Left renal pelvis (tissue), 4 donors: ENCODE measurements at places on chromosomes 13 and 19.

DNA sequence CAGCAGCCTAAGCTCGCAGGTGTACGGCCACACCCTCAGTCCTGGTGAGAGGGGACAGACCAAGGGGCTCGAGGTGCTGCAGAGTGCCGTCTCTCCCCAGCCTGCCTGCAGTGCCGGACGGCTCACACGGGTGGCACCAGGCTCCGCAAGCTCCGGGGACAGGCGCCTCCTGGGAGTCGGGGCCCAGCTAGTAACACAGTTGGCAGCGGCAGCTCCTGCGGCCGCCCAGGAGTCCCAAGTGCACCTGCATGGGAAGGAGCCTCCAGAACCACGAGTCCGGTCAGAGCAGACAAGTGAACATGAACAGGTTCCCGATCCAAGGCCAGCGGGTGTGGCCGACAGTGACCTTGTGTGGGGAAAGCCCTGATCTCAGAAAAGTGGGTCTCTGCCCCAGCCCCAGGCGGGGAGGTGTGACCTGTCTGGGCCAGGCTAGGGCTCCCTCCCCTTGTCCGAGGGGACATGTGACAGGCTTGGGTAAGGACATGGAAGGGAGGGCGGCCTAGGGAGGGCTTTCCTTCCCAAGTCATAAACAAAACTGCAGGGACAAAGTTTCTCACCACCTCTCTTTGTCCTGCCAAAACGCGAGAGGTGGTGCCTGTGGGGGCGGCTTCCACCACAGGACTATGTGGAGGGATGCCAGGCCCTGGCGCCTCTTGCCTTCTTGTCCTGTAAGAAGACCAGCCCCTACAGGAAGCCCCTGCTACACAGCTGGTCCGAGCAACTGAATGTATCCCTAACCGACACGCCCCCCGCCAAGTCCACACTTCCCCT, 46.5 kb downstream of the MLLT1 start:
- DNase-seq, result no peak

- no peak for DNase-seq
Observed at GRCh38 chr13:35833608-35834275, 297.4 kb downstream of the DCLK1 start.

DNA sequence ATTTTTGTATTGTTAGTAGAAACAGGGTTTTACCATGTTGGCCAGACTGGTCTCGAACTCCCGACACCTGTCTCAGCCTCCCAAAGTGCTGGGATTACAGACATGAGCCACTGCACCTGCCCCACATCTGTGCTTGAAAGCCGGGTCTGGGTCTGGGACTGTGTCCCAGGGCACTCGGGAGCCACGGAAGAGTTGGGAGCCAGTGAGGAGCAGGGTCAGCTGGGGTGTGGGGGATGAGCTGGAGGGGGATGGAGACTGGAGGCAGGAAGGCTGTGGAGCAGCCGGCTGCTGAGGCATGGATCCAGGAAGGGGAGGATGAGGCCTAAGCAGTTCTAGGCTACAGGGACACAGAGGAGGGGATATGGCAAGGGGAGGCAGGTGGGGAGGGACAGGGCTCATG, 10.7 kb upstream of the SPACA4 start:
- no peak for DNase-seq

DNA sequence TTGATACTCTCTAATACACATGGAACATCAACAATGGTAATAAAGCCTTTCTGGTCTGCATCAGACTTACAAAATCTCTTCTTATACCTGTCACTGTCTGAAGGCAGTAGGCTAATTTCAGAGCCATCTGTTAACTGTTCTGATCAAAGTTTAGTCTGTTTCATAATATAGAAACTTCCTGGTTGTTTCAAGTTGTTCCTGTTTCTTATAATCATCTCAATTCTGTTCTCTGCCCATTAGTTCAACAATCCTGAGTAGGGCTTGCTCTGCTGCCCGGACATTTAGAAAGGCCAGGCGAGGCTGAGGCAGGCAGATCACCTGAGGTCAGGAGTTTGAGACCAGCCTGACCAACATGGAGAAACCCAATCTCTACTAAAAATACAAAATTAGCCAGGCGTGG, 5.4 kb upstream of the ZSCAN5A start:
- DNase-seq, result no peak

DNA sequence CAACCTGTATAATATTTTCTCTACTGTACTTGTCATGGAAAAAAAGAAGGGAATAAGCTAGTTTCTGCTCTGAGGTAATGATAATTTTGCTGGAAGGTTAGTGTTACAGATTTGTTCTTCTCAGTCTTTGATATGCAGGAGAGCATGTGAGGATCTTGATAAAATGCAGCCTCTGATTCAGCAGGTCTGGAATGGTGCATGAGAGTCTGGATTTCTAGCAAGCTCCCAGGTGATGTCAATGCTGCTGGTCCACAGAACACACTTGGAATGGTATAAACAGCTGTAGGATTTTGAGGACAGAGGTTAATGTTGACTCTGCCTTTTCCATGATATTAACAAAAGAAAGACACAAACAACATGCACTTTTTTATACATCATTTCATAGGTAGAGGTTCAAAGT, 173.6 kb downstream of the NDFIP2 start:
- DNase-seq, result no peak
